ENCODE measurements at places on chromosomes 3 and 15.

DNA sequence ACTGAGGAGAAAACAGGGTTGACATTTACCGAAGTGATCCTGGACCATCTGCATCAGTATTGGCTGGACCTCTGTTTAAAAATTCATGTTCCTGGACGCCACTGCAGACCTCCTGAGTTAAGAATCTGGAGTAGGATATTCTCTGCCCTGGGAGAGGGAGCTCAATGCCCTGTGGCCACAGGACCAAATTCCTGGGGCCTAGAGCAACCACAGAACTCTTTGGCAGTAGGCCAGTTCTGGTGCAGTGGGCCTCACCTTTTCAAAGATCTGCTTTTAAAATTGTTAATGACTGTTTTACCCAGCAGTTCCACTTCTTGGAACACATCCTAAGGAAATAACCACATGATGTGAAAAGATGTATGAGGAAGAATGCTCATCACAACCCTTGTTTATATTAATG lies 133.3 kb upstream of the ADPGK start:
- DNase-seq, result no peak

GRCh38 chr3:60989626-60990441 lies 261.4 kb downstream of the FHIT start:
- no peak for DNase-seq

- DNase-seq, result no peak
Measured at GRCh38 chr3:184011937-184012889, 5.5 kb downstream of the ABCC5 start.

DNA sequence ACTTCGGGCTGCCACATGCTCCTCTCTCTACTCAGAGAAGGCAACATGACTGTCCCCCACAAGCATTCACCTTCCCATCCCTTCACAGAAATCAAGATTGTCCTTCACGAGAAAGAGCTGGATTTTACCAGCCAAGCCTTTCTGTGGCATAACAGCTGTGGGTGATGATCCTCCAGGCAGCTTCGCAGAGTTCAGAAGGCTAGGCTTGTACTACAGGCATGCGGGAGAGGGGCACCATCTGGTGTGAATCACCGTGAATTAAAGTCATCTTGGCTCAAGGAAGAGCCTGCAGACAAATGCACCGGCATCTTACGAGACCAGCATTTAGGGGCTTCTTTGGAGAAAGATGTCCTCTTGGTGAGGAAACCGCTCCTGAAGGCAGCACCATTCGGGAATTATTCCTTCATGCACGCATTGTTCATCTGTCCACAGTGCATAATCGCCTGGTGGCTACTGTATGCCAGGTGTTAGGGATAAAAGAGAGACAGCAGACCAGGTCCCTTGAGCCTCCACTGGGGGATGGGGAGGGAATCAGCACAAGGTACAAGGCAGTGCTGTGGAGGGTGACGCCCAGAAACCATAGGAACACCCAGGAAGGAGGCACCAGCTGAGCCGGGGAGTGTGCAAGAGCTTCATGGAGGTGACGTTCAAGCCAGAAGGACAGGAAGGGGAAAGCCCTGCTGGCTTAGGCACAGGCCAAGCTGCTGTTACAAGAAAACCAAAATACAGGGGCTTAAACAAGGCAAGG lies 108.6 kb downstream of the TMEM266 start:
- no peak for DNase-seq

DNA sequence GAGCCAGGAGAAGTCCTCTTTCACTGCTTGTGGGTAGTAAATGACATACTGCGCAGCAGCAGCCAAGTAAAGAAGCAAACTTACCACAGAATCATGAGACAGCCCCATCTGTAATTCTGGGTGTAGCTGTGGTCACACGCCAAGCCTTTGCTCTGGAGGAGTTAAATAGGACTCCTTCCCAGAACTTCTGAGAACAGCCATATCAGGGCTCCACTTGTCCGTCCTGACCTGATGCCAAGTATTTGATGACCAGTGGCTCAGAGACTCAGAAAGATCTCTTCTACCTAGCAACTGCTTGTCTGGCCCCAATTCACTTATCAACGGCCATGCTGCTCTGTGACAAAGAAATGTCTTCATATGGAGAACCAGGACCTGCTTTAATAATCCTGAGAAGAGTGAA lies 20.6 kb upstream of the GOLIM4 start:
- DNase-seq, result no peak
